Pons (tissue), 1 donor: ENCODE measurements at places on chromosomes 1 and 21.

DNA sequence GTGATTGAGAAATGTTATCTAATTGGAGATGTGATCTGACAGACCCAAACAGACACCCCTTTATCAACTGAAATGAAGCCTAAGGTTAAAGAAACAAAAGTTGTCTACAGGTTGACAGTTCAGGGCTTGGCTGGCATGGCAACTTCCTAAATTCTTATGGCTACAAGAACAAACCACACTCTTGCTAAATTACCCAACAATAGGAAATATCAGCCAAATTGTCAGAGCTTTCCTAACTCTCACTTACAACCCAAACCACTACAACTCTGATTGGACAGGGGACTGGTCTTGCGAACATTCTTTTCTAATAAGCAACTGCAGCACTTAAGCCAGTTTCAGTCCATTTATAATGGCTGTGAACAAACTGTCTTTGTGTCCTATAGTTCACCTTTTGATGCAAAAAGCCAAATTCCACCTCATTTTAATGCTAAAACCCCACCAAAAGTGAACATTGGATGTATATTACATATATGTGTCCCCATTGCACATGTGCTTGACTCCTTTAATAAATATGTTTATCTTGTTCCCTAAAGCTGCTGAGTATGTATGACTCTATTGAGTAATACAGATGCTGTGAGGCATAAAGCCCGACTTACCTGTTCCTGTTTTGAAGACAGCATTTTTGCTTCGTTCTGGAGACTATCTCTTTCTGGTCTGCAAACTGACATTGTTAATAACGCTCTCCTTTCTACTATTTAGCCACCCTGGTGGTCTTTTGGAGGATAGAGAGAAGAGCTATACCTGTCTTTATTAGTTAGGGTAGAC, 101.3 kb upstream of the HMCN1 start:
- no peak for DNase-seq

GRCh38 chr1:206507284-206508129, at the start of gene RASSF5:
Gene RASSF5, plus strand, starts transcription at chr1:206507531. Its CDS starts 72 bp downstream, at chr1:206507603.
- DNase-seq, result no peak

- DNase-seq, result no peak
Observed at GRCh38 chr1:36080801-36081200, 3.1 kb upstream of the TEKT2 start.

DNA sequence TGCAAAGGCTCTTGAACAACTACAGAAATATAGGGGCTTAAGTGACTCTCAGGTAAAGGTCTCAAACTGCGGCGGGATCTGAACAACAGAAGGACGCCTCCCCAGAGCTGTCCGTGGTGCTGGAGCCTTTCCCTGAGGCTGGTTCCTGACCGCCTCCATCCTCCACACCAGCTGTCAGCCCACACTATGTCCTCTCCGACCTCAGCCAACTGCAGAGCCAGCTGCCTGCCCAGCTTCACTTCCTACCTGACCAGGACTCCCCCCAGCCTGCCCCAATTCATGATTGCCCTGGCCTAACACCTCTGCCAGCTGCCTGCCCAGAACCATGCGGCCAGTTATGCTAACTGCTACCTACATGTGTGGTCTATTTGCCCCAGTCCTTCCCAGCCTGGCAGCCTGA, 63.6 kb upstream of the ZC3H12A start:
- DNase-seq, result no peak

DNA sequence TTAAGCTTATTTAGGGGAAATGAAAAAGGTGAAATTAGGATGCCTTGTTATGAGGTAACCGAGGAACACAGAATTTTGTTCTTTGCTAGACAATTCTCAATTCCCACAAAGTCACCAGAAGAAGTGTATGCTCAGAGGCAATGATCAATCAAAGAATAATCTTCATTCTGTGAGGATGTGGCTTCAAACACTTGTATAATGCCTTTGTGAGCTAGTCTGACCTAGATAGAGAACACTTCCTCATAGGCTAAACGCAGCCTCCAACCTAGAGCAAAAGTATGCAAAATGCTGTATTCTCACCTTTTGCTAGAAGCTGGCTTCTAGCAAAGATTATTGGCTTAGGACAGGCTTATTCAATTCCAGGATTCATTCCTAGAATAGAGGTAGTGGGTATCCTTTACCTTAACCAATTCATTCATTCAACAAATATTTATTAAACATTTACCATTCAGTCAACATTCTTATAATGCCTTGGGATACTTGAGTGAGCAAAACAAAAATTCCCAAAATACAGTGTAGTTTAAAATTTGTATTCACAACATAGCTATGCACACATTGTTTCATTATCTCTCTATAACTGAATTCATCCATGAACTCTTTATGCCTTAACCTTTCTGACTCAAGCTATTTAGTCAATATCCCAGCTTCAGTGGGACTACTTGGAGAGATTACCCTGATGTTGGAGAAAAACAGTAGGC, 530.2 kb downstream of the PTPRC start:
- DNase-seq, result no peak

DNA sequence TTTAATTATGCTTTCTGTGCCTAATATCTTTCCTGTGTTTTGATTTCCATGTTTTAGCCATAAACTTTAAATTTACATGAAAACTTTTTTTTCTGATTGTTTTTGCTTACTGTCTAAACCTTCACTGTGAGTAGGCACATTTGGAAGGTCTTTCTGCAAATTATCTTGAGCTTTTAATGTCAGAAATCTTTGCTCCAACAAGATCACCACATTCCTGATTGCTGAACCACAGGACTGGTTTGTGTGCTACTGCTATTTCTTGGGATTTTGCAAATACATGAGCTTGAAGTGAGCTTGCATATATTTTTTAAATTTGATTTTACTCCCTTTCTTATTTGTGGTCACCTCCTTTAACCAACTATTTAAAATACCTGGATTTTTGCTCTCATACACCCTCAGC, 61.3 kb downstream of the PTBP2 start:
- DNase-seq, result no peak

DNA sequence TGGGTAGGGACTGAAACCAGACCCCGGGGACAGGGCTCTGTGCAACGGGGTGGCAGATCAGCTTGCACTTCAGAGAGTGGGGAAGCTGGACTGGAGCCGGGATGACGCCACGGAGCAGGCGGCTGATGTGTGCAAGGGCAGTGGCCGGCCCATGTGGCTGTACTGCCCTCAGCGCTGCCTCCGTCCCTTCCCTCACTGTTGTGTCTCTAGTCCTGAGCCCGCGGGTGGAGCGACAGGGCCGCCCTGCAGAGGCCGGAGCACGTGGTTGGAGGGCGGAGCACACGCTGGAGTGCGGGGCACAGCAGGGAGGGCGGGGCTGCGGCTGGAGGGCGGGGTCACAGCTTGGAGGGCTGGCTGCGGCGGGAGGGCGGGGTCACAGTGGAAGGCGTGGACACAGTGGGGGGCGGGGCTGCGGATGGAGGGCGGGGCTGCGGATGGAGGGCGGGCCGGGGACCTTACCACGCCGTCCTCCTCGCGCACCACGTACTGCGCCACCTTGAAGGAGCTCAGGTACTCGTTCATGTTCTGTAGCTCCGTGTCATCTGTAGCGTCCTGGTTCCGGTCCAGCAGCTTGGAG, 52.4 kb downstream of the CHD5 start:
- DNase-seq, result peak; percentile 13

GRCh38 chr1:113835686-113836290, 23.5 kb upstream of the RSBN1 start:
- DNase-seq, result peak; percentile 81

GRCh38 chr1:228070173-228070572, 12.3 kb upstream of the ARF1 start:
- DNase-seq, result no peak

DNA sequence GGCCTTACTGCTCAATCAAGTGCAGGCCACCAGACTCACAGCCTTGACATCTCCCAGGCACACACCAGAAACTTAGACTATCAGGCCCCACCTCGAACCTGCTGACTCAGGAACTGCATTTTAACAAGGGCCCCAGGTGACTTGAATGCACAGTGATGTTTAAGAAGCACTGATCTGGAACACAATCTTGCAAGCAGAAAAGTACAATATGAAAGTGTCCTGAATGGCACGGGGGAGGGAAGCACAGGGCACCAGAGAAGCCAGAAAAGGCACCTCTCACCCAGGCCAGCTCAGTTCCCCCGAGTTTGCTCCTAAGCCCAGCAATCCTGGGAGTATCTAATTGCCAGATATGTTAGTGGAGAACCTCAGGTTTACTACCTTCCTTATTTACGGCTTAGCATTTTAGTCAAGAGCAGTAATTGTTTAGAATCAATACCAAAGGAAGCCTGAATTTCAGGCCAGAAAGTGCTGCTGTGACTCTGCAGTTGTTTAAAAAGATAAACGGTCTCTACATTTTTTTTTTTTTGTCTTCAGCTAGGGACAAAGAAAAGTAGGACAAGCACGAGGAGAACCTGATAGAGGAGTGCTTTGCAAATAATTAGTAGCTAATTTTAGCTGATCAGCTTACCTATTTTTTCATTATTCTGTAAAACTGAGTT, 50.9 kb upstream of the CDC42BPA start:
- no peak for DNase-seq

- DNase-seq, result peak; percentile 62
Observed at GRCh38 chr1:68384321-68384813, 65.4 kb downstream of the RPE65 start.

- DNase-seq, result no peak
Observed at GRCh38 chr1:156439036-156439776, 61.4 kb downstream of the MEF2D start.

GRCh38 chr1:101122452-101123166, 97.0 kb upstream of the DPH5 start:
- DNase-seq, result no peak

DNA sequence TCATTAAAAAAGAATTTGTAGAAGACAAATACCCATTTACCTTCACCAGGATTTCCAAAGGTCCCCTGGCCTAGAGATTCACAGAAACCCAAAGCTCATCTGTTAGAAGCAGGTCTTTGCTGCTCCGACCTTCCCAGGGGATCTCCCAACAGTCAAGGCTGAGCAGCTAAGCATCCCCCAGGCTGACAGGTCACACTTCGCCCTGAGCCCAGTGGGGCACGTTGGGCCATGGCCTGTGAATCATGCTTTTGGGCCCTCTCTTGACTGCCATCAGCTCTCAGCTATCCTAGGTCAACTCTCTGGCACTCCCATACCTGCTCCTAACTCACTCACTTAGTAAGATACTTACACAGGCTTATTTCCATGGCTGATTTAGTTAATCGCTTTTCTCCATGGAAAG, 157.7 kb downstream of the DSCAM start:
- DNase-seq, result no peak

DNA sequence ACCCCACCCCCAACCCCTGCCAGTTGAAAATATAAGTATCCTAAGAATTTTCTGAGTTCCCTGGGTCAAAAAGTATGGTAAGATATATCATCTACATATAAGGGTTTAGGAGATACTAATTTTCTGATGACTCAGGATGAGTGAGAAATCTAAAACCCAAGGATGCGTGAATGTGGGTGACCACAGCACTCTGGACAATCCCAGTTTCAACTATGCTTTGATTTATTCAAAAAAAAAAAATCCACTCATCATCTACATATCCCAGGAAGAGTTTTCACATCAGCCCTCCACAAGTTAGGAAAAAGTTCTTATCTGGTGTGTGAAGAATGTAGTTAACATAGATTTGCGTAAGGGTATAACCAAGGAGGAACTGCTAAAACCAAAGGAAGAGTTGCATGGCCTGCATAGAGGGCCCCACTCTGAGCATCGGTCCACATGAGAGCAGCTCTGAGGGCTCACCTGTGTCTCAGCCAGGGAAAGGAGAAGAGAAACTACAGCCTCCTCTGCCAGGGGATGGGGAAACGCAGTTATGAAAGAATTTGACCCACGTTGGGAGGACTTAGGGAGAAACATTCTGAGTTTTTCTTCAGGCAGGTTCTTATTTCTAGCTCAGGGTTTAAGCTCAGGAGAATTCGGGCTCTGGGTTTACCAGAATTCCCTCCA, 18.8 kb downstream of the LAMB3 start:
- DNase-seq, result no peak

DNA sequence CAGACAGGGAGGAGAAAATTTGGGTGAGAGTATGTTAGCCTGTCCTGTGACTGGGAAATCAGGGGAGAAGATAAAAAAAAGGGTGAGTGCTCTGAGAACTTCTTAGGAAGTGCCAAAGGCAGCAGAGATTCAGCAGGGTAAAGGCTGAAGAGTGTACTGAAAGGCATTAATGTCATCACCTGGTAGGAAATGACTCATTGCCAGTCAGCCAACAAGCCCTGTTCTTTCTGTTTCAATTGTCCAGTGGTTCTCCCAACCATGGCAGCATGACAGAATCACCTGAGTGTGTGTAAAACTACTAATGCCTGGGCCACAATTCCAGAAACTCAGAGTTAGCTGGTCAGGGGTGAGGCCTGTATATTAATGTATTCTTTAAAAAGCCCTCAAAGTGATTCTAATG, 83.5 kb downstream of the INTS7 start:
- no peak for DNase-seq

DNA sequence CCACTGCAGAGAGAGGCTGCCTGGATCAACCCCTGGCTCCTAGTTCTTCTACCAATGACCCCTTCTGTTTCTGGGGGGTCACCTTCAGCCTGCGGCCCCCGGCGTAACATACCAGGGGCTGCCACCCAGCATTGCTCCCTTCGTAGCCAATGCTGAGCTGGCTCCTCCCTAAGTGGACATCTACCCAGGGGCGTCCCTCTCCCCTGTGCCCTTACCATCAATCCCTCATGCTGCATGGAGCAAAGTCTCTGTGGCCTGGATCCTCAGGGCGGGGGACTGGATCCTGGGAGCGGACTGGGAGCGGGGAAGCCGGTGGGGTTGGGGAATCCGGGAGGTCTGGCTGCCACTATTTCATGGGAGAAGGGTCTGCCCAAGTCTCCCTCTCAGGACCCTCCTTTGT, 28.6 kb downstream of the TRIM67 start:
- no peak for DNase-seq

GRCh38 chr1:241782396-241782795, 65.6 kb upstream of the EXO1 start:
- no peak for DNase-seq

DNA sequence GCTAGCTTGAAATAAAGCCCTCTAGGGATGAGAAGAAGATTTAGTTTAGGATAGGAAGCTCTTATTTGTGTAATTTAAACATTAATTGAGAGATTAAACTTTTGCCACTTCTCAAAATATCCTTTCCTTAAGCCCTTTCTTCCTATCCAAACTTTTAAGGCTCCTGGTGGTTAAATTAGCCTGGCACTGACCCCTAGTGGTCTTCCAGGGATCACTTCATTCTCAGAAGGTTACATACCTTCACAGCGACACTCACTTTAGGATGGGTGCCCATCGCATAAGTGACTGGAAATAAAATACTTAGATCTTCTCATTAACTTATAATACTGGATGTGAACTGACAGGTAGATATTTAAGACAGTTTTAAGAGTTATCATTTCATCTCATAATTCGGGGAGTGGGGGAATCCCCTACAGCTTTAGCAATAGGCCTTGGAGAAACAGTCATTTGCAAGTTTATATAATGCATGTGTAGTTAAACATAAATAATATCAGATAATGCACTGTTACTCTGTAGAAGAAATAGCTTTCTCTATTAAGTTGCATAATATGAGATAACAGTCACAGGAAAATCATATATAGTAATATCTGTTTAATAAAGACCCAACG, 7.4 kb downstream of the LHX9 start:
- DNase-seq, result peak; percentile 50

DNA sequence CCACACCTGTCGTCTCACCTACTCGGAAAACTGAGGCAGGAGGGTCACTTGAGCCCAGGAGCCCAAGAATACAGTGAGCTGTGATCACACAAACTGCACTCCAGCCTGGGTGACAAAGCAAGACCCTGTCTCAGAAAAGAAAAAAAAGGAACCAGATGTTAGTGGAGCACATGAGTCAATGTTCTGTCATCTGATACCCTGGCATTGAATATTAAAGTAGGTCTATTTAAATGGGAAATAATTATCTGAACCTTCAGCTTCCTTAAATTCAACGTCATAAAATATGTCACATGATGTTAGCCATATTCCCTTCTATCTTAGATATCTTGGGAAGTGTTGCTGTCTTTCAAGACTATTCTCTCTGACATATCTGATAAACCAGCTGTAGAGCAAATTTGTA, 47.3 kb downstream of the NCAM2 start:
- no peak for DNase-seq
